PC-9 (cell line): ENCODE measurements at places on chromosomes 3 and 15. TPM values are rescaled to one million over a fixed set of nuclear protein-coding genes. Genes with fewer than 3 reads are reported as not detected.

The EDEM1 gene
- total RNA-seq: 53.5 and 55.9 TPM in 2 replicates

- DNase-seq: no peak
Observed at GRCh38 chr3:45716790-45717336, 27.7 kb downstream of the SACM1L start.

GRCh38 chr15:89777073-89777751, 1.1 kb downstream of the MESP2 start:
- no peak for DNase-seq

DNA sequence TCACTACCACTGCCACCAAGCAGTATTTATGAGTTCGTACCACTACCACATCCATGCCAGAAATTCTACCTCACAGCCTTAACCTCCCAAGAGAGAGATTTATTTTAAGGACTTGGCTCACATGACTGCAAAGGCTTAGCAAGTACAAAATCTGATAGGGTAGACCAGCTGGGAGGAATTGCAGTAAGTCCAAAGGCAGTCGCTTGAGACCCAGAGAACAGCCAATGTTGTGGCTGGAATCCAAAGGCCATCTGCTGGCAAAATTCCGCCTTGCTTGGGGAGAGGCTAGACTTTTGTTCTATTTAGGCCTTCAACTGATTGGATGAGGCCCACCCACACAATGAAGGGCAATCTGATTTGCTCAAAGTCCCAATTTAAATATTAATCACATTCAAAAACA, 101.4 kb upstream of the STT3B start:
- no peak for DNase-seq

DNA sequence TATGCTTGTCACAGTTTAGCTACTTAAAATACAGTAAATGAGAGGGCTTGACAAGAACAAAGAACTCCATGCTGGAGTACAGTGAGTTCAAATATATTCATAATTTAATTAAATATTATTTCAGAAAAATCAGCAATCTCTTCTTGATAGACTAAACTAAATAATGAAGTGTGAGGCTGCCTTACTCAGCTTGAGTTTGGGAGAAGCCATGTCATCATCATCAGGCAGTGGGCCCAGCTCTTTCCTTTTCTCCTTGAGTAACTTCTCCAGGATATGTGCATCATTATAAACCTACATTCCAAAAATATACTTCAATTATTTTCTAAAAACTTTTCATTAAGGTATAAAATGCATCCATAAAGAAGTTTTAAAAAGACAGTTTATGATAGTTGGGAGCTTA, 70.5 kb downstream of the PBRM1 start:
- DNase-seq: no peak

GRCh38 chr3:194320100-194320499, 31.0 kb downstream of the CPN2 start:
- no peak for DNase-seq

- peak; percentile 79 for DNase-seq
Observed at GRCh38 chr3:114608293-114608692, 314.5 kb downstream of the TIGIT start.

- DNase-seq: no peak
Observed at GRCh38 chr15:27742751-27743477, 356.2 kb downstream of the OCA2 start.

DNA sequence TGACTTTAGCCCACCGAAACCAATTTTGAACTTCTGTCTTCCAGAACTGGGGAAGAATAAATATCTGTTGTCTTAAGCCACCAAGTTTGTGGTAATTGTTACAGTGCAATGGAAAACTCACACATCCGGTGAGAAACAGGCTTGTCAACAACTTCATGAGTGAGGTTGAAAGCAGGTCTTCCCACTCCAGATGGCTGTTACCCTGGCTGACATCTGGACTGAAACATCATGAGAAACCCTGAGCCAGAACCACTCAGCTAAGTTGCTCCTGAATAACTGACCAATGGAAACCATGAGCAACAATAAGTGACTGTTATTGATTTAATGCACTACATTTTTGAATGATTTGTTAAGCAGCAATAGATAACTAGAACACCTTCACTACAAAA, 10.3 kb downstream of the ACSBG1 start:
- DNase-seq: no peak

DNA sequence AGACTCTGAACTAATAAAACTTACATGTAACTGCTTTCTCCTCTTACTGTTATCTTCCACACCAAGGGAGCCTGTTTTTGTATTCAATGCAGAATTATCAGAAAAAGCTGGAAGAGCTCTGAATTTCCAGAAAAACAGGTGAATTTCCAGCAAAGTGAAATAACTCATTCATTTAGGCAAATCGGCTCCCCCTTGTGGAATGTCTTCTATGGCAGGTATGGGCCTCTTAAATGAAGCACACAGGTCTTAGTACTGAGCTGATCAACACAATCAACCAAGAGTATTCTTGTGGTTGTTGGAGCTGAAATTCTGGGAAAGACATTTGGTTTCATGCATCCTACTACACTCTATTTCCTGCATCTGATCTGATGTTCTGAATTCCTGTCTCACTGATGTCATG, 31.0 kb upstream of the PTPRG start:
- DNase-seq: no peak

GRCh38 chr3:167742338-167742737, 6.8 kb downstream of the SERPINI1 start:
- no peak for DNase-seq

DNA sequence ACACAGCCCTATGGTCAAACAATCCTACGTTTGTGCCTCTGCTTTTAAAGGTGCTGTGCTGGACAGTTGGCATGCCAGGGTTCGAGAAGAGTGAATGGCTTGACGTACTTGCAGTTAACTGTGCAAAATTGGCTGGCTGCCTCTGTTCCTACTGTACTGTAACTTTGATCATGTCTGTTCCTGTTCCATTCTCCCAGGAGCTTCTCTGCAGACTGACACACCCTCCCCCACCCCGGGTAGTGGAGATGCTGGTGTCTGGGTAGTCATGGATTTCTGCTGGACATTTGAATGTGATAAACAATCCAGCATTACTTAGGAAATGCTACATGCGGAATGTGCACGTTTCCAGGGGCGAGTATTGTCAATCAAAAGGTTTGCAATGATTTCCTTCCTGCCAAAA, 6.5 kb upstream of the VILL start:
- DNase-seq: no peak

The PLA2G4D gene
- total RNA-seq: 0.90 and 1.4 TPM in 2 replicates
